ENCODE measurements at places on chromosomes 2 and 18.

DNA sequence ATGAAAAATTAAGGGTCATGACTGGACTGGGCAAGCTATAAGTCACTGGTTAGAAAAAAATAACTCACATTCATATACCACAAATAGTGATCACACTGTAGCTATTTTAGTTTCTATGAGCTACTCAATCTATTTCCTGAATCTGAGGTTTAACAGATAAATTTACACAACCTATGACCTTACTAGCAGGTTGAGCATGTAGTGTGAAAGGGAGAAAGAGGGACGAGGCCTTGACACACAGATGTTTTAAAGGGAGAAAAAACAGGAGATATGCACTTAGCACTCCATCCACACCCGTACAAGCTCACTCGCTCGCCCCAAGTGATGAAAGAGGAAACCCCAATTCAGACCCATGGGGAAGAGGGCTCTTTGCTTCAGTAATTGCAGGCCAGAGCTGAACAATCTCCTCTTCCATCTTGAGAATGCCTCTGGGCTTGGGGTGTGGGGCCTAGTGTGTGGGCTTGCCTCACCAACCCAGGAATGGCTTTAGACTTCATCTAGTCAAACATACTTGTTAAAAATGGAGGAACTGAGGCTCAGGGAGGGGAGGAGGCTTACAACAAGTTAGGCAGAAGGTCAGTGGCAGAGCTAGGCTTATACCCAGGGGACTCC, 10.7 kb downstream of the CYRIA start:
- no peak for DNase-seq

GRCh38 chr2:220337611-220338440, 710.4 kb downstream of the SLC4A3 start:
- no peak for DNase-seq

DNA sequence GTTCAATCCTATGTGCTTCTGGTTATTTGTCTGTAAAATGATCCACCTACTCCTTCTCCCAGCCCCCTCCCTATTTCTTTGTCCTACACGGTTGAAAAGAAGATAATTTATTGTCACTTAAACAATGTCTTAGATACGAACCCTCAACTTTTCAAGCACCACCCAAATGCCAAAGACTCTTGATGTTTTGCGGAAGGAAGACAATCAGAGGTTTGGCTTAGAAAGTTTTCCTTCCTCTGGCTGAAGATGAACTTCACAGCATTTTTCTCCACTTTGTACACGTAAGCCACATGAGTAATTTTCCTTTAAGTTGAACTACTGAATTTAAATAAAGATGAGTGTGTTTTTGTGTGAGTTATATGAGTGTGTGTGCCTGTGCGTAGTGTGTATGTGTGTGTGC, 25.5 kb upstream of the SLC8A1 start:
- DNase-seq, result no peak

GRCh38 chr2:28617502-28618184, 121.8 kb downstream of the PLB1 start:
- DNase-seq, result no peak

DNA sequence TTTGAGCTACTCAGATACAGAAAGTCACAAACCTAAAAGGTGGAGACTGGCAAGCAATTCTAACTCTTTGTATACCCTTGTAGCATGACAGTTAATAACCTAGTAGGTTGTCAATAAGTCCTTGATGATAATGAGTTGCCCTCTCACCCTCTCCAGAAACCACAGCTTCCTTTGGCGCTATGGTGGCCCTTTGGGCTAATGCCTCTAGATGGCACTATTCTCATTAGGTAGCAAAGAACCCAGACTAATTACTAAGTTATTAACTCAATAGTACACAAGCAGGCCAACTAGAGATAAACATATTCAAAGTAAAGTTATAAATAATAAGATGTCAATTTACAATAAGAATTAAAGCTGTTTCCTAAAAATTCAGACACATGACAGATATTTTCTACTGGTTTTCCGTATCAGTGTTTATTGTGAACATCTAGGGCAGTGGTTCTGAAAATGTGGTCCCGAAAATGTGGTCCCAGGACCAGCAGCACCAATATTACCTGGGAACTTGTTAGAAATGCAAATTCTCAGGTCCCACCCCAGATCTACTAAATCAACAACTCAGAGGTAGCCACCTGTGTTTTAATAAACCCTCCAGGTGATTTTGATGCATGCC, 41.1 kb downstream of the LDAH start:
- DNase-seq, result no peak

GRCh38 chr2:225889452-225889851, 489.9 kb downstream of the NYAP2 start:
- no peak for DNase-seq

DNA sequence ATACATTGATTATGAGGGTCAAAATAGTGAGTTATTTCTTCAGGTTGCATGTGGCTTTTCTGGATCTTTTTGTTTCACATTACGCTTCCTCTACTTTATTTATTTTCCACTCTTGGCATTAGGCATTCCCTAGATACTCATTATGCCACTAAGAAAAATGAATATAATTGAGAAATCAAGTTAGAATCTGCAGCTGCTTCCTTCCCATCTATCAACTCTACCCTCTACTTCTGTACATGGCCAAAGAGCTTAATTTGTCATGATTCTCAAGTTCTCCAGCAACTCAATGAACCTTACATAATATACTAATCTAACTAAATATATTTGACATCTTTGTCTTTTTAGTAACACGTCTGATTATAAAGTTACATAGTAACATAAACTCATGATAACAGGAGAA, 598.1 kb upstream of the LRRTM4 start:
- no peak for DNase-seq

- no peak for DNase-seq
Observed at GRCh38 chr18:48407358-48407757, 1.8 kb downstream of the ZBTB7C start.

DNA sequence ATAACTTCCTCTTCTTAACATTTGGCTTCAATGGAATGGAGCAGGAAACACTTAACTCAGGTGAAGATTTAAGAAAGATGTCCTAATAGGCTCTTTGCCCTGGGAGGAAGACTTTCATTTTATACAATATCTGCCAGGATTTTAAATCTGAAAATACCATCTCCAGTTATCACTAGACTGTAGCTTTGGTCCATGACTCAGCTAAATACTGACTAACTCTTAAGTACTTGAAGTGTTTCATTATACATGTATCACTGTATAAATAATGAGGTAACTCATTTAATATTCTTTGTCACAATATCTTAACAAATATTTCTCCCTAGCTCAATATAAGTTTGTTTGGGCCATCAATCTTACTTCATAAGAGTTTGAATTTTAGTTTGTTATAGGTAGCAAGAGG, 34.7 kb downstream of the RBKS start:
- DNase-seq, result no peak

- no peak for DNase-seq
Observed at GRCh38 chr2:238087211-238087610, 12.9 kb upstream of the ESPNL start.

DNA sequence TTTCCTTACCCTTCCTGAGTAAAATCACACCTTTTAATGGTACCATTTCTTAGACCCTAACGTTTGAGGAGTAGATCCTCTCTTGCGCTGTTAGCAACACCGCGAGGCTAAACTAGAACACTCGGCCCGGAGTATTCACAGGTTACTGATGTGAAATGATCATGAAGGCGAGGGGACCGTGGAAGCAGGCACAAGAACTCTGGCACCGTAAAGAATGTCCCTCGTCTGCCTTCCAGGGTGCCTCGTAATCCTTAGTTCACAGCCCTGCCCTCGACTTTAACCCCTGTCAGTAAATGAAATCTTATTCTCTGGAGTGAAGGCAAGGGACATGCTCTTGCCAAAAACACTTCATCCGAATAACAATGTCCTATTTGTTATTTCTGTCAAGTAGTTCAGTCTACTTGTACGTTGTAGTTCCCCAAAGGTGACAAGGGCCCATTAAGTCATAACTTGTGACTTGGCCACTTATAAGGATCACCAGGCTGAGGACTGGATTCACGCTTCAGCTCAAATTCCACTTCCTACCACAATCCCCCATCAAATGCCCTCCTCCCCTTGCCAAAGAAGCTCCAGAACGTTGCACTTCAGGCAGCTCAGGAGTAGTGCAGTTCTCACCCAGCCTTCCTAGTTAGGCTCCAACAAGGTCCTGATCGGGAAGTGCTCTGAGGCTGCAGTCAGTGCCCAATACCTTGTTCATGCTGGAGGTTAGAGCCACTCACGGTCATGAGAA, 43.3 kb upstream of the ITM2C start:
- no peak for DNase-seq

DNA sequence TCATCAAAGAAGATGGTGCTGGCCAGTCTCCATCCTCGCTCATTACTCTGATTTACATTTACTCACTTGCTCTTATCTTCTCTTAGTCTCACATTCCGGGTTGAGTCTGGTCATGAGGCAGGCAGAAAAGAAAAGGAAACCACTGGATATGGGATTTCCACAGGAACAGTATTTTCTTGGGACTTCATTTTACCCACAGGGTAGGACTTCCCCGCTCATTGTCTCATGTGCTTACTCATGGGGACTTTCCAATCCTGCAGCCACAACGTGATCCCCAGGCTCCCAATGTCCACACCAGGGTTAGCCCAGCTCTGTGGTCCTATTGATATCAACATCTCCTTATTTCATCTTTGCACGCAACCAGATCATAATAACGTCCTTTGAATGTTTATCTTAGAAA, 373.8 kb downstream of the TMEM182 start:
- DNase-seq, result no peak

Measured in activated T-helper 1 cell treated with anti-CD3 and anti-CD28 coated beads, Interleukin-2, amount 50 U/mL, for 16 hours (primary cell).